ENCODE measurements at places on chromosomes 7 and 10. TPM values are rescaled to one million over a fixed set of nuclear protein-coding genes. Genes with fewer than 3 reads are reported as not detected.
A peak's percentile ranks its signal among the peaks of the same experiment; 100 is the strongest.

DNA sequence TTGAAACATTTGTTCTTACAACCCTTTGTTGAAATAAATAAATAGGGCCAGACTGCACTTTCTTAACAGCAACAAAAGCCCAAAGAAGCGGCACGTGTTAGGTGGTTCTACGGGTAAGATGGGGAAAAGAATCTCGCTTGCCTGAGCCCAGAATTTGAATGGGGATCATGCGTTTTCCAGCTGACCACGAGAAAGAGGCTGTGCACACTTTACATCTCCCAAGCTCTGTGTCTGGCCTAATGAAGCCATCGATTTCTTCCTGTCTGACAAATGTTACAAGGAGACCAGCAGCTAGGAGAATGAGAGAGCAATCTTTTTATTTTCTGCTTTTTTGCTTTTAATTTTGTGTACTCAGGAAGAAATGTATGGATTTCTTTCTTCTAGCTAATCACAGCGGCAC is 52.2 kb downstream of the FRMD4A start:
- no peak overlapping the region for H3K4me3 ChIP-seq
- H3K27ac ChIP-seq = no peak overlapping the region
- no peaks in the 10 kb centered on the region for H3K4me1 ChIP-seq
- no peaks in the 10 kb centered on the region for H3K36me3 ChIP-seq
- H3K27me3 ChIP-seq = no peaks in the 10 kb centered on the region

GRCh38 chr10:17073725-17074540 is 55.7 kb downstream of the CUBN start:
- peaks cover 7% of the 10 kb centered on the region for H3K4me1 ChIP-seq
- no peak overlapping the region for H3K27ac ChIP-seq

CCDC7 gene
- 0.83 TPM for polyA plus RNA-seq

DNA sequence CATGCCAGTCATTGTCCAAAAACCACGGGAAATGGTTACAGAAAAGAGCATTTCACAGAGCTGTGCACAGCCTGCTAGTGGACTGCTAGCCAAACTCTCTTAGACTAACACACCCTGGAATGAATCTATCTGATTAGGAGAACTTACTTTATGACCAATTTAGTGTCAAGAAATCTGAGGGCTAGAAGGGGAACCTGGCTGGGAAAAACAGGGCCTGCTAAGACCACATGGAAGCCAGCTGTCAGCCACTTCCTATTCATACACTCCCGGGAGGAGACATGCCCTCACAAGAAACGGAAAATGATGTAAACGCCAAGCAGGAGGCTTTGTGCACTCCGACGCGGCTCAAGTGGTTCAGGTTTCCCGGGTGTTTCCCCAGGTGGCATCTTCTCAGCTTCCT is 54.8 kb downstream of the MPP7 start:
- no peak for DNase-seq
- H3K36me3 ChIP-seq = no peaks in the 10 kb centered on the region
- H3K27me3 ChIP-seq = no peaks in the 10 kb centered on the region
- peaks cover 16% of the 10 kb centered on the region for H3K4me1 ChIP-seq

ARHGEF35 gene
- 2.6 TPM for polyA plus RNA-seq

DNA sequence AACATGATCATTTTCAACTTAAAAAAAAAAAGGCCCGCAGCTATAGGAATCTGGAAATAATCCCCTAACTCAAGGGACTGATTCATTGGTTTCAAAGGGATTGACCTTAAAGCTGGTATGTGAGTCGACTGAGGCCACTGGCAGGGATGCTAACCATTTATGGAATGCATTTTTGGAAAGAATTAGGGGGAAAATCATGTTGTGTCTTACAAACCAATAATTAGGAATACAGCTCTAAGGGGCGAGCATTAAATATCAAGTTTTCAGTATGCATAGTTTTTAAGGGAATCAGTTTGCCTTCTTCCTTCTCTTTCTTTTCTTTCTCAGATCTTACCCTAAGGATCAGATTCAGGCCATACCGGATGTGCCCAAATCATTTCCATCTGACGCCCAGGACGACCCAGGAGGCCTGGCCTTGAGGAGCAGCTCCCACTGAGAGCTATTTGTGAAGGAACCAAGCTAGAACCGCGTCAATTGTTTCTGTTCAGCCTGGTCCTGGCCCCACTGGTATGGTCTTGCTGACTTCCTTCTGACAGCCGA is 48.7 kb downstream of the BPGM start:
- DNase-seq = no peak
- no peak overlapping the region for H3K4me3 ChIP-seq
- peak overlapping the region; percentile 65 for H3K27ac ChIP-seq
- no peaks in the 10 kb centered on the region for H3K36me3 ChIP-seq
- no peaks in the 10 kb centered on the region for H3K27me3 ChIP-seq

UPK3B gene
- polyA plus RNA-seq = 1.9 TPM

- peaks cover 8% of the 10 kb centered on the region for H3K4me1 ChIP-seq
- no peak overlapping the region for H3K4me3 ChIP-seq
- no peak for DNase-seq
- H3K27me3 ChIP-seq = no peaks in the 10 kb centered on the region
- no peak overlapping the region for H3K27ac ChIP-seq
- H3K36me3 ChIP-seq = no peaks in the 10 kb centered on the region
Measured at GRCh38 chr10:33087152-33087551, 129.1 kb upstream of the ITGB1 start.

DNA sequence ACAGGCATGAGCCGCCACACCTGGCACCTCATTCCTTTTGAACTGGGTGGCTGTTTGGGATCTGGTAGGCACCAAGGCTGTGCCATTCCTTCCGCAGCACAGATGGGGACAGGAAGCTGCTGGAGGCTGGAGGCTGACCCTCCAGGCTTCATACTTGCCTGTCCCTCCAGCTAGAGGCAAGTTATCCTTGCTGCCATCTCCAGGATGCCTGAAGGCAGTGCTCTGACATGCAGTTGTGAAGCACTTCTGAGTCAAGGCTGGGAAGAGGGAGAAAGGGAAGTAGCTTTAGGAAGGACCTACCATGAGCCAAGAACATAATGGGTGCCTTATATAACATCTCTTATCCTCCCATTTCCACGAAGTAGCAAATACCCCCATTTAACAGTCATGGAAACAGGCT is 9.5 kb downstream of the MARVELD1 start:
- no peak overlapping the region for H3K27ac ChIP-seq
- peak; percentile 22 for DNase-seq
- H3K4me3 ChIP-seq = no peak overlapping the region
- H3K27me3 ChIP-seq = no peaks in the 10 kb centered on the region
- peaks cover 2% of the 10 kb centered on the region for H3K4me1 ChIP-seq

PCDH15 gene
- polyA plus RNA-seq = 0.70 TPM

SEMA4G gene
- polyA plus RNA-seq = 0.52 TPM

GRCh38 chr10:101545898-101546297 is 42.2 kb downstream of the POLL start:
- H3K36me3 ChIP-seq = no peaks in the 10 kb centered on the region
- no peak for DNase-seq
- H3K27me3 ChIP-seq = no peaks in the 10 kb centered on the region
- H3K4me3 ChIP-seq = no peak overlapping the region
- H3K27ac ChIP-seq = no peak overlapping the region

DNA sequence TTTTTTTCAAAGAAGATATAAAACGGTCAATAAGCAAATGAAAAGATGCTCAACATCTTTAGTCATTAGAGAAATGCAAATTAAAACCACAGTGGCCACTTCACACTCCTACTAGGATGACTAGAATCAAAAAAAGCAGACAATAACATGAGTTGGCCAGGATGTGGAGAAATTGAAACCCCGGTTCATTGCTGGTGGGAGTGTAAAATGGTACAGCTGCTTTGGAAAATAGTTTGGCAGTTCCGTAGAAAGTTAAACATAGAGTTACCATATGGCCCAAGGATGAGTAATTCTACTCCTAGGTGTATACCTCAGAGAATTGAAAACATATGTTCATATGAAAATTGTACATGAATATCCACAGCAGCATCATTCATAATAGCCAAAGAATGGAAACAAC is 573.3 kb downstream of the GALNT17 start:
- no peak for DNase-seq
- H3K4me1 ChIP-seq = no peaks in the 10 kb centered on the region
- H3K27ac ChIP-seq = no peak overlapping the region

GRCh38 chr10:132142396-132143161 is 44.2 kb upstream of the DPYSL4 start:
- DNase-seq = peak; percentile 80
- H3K27ac ChIP-seq = no peak overlapping the region
- no peaks in the 10 kb centered on the region for H3K36me3 ChIP-seq
- peaks cover 8% of the 10 kb centered on the region for H3K4me1 ChIP-seq
- peaks cover 31% of the 10 kb centered on the region for H3K27me3 ChIP-seq

STK32C gene
- polyA plus RNA-seq = 23.8 TPM

- no peaks in the 10 kb centered on the region for H3K4me1 ChIP-seq
- no peaks in the 10 kb centered on the region for H3K36me3 ChIP-seq
- H3K27me3 ChIP-seq = no peaks in the 10 kb centered on the region
Measured at GRCh38 chr10:127922675-127923366, 15.9 kb downstream of the PTPRE start.

GRCh38 chr7:25578991-25579777 is 350.9 kb upstream of the NPVF start:
- no peak overlapping the region for H3K27ac ChIP-seq
- H3K4me1 ChIP-seq = no peaks in the 10 kb centered on the region

SLC18A3 gene
- polyA plus RNA-seq = not detected

COL1A2 gene
- polyA plus RNA-seq = 73.0 TPM

DNA sequence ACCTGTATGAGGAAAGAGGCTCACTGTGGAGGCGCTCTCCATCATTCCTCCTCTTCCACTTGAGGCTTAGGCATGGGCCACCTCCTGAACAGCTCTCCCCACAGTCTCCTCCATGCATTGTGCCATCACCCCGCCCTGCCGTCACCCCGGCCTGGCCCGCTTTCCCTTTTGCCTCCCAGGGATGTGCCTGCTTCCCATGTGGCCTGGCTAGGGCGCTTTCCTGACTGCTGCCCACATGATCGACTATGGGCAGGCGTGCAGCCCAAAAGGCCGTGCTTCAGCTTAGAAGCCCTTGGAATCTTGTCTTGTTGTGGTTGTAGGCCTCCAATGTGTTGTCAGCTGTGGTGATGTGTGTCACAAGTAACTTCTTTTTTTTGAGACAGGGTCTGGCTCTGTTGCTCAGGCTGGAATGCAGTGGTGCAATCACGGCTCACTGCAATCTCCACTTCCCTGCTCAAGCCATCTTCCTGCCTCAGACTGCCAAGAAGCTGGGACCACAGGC is 1.8 kb upstream of the ACTR3C start:
- no peaks in the 10 kb centered on the region for H3K36me3 ChIP-seq
- peaks cover 55% of the 10 kb centered on the region for H3K4me1 ChIP-seq
- H3K27me3 ChIP-seq = no peaks in the 10 kb centered on the region
- peak overlapping the region; percentile 58 for H3K27ac ChIP-seq

DNA sequence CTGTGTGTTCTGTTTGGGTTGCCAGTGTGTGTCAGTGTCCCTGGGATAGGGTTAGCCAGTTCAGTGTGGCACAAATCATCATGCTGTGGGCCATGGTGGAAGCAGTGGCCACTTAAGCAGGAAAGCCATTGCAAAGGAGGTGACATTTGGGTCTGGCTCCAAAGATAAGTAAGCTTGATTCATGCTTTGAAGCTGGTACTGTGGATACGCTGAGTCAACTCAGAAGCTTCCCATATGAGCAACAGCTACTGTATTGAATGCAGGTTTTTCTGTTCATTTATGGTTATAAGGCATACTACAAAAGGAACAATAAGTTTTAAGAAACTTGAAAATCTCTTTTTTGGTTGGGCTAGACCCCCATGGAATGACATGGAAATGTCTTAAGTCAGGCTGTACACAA is 143.1 kb downstream of the BMPER start:
- H3K4me1 ChIP-seq = no peaks in the 10 kb centered on the region
- H3K27ac ChIP-seq = no peak overlapping the region
- no peaks in the 10 kb centered on the region for H3K36me3 ChIP-seq
- H3K4me3 ChIP-seq = no peak overlapping the region

DNA sequence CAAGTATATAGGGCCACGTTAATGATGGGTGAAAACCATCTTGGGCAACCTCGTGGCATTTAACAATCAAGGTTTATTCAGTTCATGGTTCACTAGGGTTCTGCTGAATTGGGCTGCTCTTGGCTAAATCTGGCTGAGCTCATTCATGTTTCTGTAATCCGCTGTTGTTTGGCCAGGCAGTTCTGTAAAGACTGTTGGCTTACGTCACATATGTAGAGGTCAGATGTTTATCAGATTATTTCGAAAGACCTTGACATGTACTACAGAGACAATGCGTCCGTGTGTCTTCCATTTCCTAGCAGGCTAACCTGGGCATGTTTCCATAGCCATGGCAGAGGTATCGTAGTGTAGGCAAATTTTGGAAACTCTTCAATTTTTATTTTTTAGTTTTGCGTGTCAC is 190.0 kb upstream of the ZWINT start:
- H3K4me3 ChIP-seq = no peak overlapping the region
- no peaks in the 10 kb centered on the region for H3K36me3 ChIP-seq
- H3K27me3 ChIP-seq = no peaks in the 10 kb centered on the region
- no peaks in the 10 kb centered on the region for H3K4me1 ChIP-seq

DNA sequence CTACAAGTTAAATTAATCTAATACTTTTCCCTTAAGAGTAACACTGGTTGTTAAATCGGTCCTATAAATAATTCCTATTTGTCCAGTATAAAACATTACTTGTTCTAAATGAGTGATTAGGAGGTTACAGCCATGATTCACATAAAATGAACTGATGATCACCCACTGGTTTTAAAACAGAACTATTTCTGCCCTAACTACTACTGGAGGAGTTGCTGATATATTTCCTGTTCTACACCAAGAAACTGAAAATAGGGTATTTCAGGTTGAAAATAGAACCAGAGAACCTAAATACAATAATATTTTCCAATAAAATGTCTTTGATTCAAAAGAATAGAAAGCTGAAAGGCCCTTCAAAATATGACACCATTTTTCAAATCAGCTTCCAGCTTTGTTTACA is 30.9 kb downstream of the DNAJC1 start:
- H3K36me3 ChIP-seq = no peaks in the 10 kb centered on the region
- H3K27me3 ChIP-seq = no peaks in the 10 kb centered on the region
- no peak overlapping the region for H3K27ac ChIP-seq
- no peak for DNase-seq
- peaks cover 7% of the 10 kb centered on the region for H3K4me1 ChIP-seq

GRCh38 chr10:66678521-66678920 is 247.3 kb upstream of the LRRTM3 start:
- H3K36me3 ChIP-seq = no peaks in the 10 kb centered on the region
- no peaks in the 10 kb centered on the region for H3K4me1 ChIP-seq
- H3K4me3 ChIP-seq = no peak overlapping the region
- no peak for DNase-seq
- no peak overlapping the region for H3K27ac ChIP-seq
- no peaks in the 10 kb centered on the region for H3K27me3 ChIP-seq

SFTPD gene
- 0.33 TPM for polyA plus RNA-seq

- peaks cover 22% of the 10 kb centered on the region for H3K4me1 ChIP-seq
- no peaks in the 10 kb centered on the region for H3K36me3 ChIP-seq
- H3K27me3 ChIP-seq = peaks cover 6% of the 10 kb centered on the region
- H3K27ac ChIP-seq = no peak overlapping the region
- H3K4me3 ChIP-seq = no peak overlapping the region
Measured at GRCh38 chr7:74475243-74475986, 21.7 kb downstream of the GTF2IRD1 start.

DNA sequence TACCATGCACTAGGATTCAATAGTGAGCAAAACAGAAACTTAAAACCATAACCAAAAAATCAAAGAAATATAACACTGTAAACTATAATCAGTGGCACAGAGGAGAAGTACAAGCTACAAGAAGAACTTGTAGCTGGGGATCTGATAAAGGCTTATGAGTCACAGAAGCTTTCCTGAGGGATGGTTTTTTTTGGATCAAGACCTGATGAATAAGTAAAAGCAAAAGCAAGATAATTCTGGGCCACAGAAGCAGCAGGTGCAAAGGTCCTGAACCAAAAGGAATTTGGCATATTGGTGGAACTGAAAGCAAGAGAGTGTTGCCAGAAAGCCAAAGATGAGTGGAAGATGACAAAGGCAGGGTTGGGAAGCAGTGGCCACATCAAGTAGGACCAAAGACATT is 37.4 kb upstream of the BET1 start:
- H3K4me1 ChIP-seq = no peaks in the 10 kb centered on the region
- H3K27me3 ChIP-seq = no peaks in the 10 kb centered on the region
- no peaks in the 10 kb centered on the region for H3K36me3 ChIP-seq
- no peak for DNase-seq
